Choroid plexus epithelial cell (primary cell): ENCODE measurements at places on chromosomes 3 and 15.

- DNase-seq = peak; percentile 97
These were observed 67.6 kb downstream of the SSUH2 start for GRCh38 chr3:8576841-8577571.

- DNase-seq = peak; percentile 7
These were observed 23.3 kb downstream of the RASGRF1 start for GRCh38 chr15:79067072-79067833.

DNA sequence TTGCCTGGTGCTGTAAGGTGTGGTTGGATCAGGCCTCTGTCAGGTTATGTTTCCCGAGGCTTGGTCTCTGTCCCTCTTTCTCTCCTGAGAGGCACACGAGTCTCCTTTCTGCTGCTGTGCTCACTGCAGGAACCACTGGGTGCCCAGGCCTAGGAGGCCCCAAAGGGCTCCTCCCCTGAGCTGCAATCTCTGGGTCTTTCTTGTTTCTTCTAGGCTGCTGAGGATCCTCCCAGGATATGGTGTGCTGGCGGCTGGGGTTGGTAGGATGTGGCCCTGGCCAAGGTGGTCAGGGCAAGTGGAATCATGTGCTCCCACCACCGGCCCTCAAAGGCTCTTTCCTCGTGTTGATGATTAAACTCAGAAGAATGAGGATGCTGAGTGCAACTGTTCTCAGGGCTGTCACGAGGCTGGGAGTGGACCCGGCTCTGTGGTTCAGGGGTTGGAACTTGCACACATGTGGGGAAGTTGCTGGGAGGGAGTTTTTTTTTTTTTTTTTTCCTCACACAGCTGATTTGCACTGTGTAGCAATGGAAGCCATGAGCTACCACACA lies 43.6 kb upstream of the CTSH start:
- peak; percentile 100 for DNase-seq

- peak; percentile 73 for DNase-seq
These were observed 538.8 kb upstream of the ZNF717 start for GRCh38 chr3:76324101-76324500.

GRCh38 chr15:26879706-26880105 lies 12.8 kb downstream of the GABRA5 start:
- DNase-seq = no peak

- DNase-seq = no peak
These were observed 186.1 kb upstream of the CNTN6 start for GRCh38 chr3:906739-907138.

DNA sequence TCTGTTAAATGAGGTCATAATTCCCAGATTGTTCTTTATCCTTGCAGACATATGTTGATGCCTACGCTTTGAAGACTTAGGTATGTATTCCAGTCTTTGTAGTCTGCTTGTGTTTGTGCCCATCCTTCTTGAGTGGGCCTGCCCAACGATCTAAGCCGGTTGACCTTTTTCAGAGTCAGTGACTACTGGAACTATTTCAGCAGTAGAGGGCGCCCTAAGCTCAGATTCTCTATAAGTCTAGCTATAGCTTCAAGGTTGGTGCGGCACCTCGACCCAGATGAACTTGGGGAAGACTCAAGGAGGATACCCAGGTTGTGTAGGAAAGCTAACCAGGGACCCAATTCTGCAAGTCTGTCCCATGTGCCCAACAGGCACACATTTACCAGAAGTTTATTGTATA lies 228.8 kb upstream of the PPP2R3A start:
- DNase-seq = no peak

DNA sequence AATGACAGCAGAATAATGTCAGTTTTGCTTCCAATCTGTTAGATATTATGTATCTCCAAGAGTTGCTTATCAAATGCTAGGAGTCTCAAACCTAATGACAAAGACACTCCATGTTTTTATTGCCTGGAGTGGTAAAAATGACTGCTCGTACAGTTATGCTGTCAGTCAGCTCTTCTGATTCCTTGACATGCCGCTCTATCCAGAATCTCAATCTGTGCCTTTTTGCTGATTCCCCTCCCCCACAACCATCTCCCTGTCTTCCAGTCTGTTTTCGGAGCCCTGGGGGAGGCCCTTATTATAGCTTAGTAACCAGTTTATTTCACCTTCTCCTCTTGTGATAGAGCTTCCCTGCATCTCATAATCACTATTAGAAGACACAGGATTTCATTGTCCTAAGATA lies 2.6 kb downstream of the MKRN2 start:
- no peak for DNase-seq

DNA sequence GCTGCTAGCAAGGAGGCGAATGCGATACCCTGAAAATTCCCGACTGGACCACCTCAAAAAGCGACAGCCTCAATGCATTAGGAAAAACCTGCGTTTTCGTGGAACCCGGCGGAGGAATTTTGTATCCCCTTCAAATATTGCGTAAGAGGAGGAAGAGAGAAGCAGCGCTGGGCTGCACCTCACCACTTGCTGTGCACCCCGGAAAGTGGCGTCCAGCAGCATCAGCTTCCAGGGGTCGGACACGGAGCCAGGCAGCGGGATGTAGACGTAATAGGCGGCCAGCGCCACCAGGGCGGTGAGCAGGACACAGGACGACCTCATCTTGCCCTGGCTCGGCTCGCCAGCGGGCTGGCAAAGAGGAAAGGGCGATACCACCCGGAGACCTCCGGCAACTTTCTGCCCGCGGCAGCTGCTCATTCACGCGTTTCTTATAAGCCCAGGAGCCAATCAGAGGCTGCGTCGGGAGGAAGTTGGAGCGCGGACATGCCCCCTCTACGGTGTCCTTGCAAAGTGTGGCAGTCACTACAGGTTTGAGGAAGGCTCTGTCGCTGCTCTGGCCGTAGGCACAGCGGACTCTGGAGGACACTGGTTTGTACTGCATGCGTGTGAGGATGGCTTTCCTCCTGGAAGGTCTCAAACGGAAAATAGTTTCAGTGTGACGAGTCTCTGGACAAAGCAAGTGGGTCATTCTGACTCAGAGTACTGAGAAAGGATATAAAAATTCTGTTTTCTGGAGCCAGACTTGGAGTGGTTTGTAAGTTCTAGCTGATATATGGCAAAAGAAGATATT lies at the start of gene NCEH1:
Gene NCEH1 (minus strand): TSS at position 404 of the 790 bp plus-strand sequence. CDS start 83 bp downstream, at position 321.
- DNase-seq = peak; percentile 90

DNA sequence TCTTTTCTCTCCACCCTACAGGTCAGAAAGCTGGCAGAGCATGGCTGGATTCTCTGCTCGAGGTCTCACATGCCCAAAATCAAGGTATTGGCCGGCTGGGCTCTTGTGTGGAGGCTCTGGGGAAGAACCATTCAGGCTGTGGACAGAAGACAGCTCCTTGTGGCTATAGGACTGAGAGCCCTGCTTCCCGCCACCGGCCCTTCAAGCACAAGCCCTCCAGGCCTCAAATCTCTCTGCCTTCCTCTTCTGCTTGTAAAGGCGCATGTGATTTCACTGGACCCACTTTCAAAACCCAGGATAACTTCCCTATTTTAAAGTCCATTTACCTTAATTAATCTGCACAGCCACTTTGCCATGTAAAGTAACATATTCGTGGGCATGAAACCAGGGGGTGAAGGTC lies 36.2 kb upstream of the MGLL start:
- no peak for DNase-seq

DNA sequence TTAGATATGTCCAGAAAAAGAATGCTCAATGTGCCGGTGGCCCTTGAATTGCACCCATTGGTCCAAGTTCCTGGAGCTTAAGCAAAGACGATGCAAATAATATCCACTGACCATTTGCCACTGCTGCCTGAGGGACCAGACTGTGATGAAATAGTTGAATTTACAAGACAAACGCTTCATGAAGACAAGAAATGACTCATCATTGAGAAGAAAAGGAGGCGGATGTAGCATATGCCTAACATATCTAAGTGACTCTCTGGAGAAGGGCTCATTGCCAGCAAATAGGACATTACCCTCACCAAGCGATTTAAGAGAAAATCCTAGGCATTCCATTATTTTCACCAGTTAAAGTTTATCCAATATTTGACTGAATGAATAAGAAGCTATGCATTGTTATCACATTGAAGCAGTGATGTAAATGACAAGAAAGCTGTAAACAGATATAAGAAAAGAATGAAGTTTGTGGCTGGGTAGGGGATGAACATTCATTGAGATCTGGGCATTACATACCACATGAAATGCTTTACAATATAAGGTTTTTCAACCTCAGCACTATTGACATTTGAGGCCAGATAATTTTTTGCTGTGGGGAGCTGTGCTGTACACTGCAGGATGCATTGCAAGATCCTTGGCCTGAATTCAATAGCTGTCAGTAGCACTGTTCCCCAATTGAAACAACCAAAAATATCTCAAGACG lies 48.9 kb upstream of the CPNE4 start:
- DNase-seq = peak; percentile 63

DNA sequence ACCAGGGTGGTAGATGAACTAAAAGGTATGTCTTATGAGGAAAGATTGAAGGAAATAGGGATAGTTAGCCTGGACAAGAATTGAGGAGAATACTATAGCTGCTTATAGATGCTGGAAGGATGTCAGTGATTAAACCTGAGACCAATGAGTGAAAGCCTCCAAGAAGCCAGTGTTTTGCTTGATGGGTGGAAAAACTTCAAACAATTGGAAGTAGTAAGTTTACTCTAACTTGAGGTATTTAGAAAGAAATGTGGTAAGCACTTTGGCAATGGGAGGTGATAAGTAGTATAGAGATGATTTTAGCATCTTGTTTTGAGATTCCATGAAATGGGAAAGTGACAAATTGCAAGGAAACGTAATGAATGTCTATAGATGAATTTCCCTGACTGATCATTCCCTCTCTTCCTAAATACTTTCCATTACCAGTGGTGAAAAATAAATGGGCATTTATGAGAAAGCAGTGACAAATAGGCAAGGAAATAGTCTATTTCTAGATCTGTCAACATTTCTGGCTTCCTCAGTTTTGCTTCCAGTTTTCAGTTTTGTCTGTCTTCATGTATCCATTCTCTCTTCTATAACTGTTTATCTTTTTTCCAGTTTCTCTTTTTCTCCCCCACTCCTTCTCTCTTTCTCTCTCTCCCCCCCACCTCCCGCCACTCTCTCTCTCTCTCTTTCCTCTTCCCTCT lies 19.2 kb downstream of the SLC15A2 start:
- no peak for DNase-seq

- DNase-seq = no peak
These were observed 220.4 kb downstream of the ADAMTS9 start for GRCh38 chr3:64467255-64467944.

GRCh38 chr3:63644212-63644797 lies 8.2 kb upstream of the SNTN start:
- DNase-seq = no peak

DNA sequence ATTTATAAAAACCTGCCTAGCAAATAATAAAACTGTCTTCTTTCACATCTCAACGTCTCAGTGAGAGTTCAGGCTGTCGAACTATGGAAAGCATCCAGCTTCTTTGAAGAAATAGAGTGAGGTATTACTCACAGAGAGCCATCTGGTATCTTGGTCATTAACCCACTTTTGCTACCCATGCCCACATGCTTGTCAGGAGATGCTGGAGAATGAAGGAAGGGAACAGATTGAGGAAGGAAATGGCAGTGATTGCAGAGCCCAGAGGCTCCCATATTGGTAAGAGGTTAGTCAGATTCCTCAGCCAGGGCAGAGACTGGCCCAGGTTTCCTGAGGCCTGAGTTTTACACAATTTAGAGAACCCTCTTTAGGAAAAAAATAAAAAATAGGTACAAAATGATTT lies 119.1 kb downstream of the B3GALNT1 start:
- DNase-seq = no peak

GRCh38 chr3:176167272-176167671 lies 1030.0 kb downstream of the TBL1XR1 start:
- no peak for DNase-seq

DNA sequence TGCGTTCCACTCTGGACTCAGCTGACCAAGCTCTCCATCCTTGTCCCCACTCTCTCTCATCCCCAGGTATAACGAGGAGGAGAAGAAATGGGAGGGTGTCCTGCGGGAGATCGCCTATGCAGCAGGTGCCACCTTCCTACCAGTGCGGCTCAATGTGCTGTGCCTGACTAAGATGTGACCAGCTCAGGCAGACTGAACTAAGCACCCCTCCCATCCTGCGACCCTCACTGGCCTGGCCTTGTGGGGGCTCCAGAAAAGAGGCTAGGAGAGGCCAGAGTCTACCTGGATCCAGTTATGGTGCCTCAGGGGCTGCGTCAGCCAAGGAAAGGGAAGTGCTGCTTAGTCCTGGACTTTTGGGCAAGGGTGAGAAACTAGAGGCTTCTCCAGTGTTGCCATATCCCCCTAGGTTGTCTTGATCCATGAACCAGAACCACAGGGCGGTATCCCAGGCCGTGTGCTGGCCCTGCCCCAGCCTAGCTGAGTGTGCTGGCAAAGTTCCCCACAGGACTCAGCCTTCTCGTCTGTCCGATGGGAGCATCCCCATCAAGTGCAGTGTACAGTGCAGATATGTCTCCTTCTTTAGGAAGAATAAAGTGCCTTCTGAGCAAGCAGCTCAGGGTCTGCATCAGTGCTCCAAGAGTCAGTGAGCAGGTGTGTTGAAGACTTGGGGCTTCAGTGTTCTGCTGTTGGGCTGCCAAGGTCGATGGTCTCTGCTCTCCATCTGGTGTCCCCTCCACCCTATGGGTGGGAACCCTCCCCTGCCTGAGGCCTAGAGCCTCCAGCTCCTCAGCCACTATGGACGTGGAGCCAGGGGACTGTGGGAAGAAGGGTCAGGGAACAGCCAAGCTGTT lies 6.7 kb downstream of the KLHL40 start:
- no peak for DNase-seq

GRCh38 chr3:16738451-16738850 lies 133.2 kb upstream of the DAZL start:
- DNase-seq = no peak

GRCh38 chr15:31149088-31149505 lies 47.6 kb upstream of the TRPM1 start:
- no peak for DNase-seq

DNA sequence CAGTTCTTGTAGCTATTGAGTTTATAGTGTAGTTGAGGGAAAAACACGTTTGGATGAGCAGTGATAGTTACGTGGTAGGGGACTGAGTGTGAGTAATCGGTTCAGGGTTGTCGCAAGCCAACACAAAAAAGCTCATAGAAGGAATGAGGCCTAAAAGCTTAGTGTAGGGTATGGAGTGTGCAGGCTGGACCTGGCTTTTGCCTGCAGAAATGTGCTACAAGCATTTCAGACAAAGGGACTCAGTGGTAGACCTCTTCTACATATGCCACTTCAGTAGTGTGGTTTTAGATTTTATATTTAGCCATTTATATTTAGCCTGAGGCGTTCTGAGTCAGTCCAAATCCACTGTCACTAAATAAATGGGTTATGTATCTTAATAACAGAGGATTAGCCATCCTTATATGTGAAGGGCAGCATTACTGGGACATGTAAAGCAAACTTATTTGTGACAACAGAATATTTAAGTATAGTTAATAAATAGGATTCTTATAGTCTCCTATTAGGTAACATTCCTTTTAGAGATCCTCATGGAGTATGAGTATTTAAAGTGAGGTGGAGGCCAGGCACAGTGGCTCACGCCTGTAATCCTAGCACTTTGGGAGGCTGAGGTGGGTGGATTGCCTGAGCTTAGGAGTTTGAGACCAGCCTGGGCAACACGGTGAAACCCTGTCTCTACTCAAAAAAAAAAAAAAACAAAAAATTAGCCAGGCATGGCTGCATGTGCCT lies 21.8 kb downstream of the ATP2C1 start:
- DNase-seq = no peak
